Stimulated activated CD4-positive, alpha-beta T cell treated with anti-CD3 and anti-CD28 coated beads, Interleukin-15, amount 100 ng/mL, for 1 hour (primary cell): ENCODE measurements at places on chromosomes 7 and 10.

GRCh38 chr10:44935201-44935965 is 24.2 kb upstream of the RASSF4 start:
- no peak for DNase-seq

GRCh38 chr7:2520131-2520760 is 672 bp downstream of the LFNG start:
- no peak for DNase-seq

- DNase-seq: no peak
Measured at GRCh38 chr7:1601956-1602355, 32.1 kb upstream of the PSMG3 start.

DNA sequence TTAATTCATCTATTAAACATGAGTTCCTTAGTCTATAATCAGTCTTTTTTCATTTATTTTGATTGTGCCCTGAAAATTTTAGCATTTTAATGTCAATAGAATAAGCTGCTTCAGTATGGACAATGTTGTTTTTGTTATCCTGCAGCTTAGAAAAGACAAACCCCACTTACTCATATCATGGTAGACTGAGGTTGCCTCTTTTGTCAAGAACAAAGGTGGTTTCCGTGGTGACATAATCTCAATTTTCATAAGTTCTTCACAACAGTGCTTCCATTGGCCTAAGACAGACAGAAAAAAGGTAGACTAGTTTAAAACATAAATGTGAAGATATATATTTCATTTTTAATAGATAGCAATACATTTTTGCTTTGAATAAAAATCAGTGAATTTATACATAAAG is 69.1 kb downstream of the RTKN2 start:
- no peak for DNase-seq

GRCh38 chr7:17564678-17565212 is 266.3 kb downstream of the AHR start:
- no peak for DNase-seq

GRCh38 chr10:73647875-73648651 is 6.8 kb upstream of the MYOZ1 start:
- no peak for DNase-seq

DNA sequence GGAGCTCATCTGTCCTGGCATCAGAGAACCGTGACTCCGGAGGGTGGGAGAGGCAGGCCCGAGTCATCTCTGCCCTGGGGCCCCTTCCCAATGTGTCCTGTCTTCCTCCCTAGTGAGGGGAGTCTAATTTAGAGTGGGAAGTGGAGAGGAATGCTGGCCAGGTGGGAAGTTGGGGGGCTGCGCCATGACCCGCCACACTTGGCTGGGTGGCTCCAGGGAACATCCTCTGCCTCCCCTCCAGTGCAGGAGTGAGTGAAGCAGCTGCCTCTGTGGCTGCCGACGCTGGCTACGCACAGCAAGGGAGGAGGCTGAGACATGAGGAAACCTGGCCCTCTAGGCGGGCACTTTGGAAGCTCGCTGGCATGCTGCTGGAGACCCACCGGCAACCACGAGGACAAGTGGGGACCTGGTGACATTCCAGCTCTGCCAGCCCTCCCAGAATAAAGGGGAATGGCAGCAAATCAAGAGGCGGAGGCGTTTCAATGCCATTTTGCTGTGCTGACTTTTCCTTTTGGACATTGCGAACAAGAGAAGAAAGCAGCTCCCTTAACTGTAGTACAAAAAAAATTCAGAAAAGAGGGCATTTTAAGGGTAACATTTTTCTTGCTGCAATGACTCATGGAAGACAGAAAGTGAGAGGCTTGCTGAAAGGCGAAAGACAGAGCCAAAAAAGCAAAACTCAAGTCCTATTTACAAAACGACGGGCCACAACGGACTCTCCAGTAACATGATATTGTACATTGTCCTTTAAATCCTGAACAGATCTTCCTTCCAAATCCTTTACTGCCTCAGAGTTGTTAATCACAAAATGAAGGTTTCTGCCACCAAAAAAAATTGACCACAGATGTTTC is 121.2 kb upstream of the PITRM1 start:
- DNase-seq: no peak
